ENCODE measurements at places on chromosomes 1 and 21.

DNA sequence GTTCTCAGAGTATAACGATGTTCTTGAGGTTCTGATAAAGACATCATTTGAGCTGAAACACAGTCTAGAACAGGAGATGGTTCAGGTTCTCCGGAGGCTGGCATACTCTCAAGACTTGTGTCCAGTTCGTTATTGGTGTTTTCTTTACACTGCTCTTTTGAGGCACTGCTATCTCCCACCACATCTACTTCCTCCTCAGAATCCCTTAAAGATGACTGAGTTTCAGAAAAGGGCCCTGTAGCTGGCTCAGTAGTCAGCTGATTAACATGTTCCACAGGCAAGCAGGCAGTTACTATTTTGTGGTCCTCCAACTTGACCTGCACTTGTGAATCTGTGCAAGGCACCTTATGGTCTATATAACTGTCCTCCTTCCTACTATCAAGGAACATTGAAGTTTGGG, 50.2 kb downstream of the ZZZ3 start:
- DNase-seq: no peak

GRCh38 chr1:211472724-211473123, 19.2 kb downstream of the RD3 start:
- DNase-seq: no peak

GRCh38 chr1:178134061-178134460, 40.2 kb downstream of the RASAL2 start:
- DNase-seq: no peak

GRCh38 chr1:167360120-167360519, 139.4 kb downstream of the POU2F1 start:
- no peak for DNase-seq

- DNase-seq: no peak
Observed at GRCh38 chr1:218156595-218156994, 128.5 kb upstream of the RRP15 start.

Measured in CD4-positive, alpha-beta T cell treated with Interferon gamma for 1 hour (primary cell).